ENCODE measurements at places on chromosomes 11 and 22.

- DNase-seq = no peak
These were observed 823.6 kb downstream of the TBC1D22A start for GRCh38 chr22:47586038-47586437.

DNA sequence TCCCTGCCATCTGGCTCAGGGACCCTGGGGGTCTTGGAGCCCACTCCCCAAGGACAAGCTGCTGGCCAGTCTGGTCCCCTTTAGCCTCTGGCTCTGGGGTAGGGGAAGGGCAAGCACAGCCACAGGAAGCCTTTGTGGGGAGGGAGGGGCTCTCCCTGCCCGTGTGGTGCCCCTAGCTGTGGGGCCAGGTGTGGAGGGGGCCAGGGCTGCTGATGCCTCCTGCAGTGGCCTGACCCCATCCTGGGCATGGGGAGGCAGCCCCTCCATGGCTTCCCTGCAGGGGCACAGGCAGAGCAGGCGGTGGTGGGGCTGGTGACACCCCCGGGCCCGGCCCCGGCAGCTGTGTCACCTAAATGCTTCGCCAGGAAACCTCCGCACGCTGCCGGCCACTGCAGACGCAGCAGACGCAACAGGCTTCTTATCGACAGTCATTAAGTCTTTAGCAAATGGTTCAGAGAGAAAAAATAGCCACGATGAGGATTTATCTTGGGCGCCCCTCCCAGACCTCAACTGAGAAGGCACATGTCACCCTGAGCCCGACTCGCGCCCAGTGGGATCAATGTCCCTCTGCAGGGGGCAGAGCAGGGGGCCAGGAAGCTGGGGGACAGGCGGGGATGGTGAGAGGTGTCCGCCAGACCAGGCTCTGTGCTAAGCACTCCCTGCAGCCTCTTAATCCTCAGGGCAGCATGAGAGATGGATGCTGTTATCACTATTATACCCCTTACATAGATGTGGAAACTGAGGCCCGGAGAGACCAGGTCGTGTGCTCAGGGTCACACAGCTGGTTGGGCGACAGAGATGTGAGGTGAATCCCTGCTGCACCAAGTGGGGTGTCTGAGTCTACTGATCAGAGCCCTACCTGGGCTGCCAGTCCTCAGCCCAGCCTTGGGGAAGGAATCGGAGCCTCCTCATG is 33.9 kb downstream of the FLRT1 start:
- DNase-seq = no peak

GRCh38 chr11:114784216-114784615 is 105.9 kb downstream of the NXPE2 start:
- no peak for DNase-seq

- no peak for DNase-seq
These were observed 30.0 kb upstream of the SYT7 start for GRCh38 chr11:61610905-61611304.

- DNase-seq = no peak
These were observed 4.9 kb downstream of the GP1BB start for GRCh38 chr22:19728271-19728670.

DNA sequence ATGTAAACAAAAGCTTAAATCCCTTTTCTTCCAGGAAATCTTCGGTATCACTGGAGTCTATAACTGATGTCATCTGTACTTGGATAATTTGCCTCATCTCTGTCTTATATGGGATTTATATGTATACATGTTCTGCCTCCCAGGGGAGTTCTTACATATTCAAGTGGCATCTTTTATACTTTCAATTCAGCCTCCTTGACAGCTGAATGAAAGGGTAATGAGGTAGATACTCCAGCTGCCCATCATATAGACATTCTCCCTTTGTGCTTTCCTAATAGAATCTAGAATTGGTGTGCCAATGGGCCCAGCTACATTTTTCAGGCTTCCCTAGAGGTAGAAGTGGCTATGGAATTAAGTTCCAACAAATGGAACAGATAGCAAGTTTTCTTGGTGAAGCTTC is 223.8 kb downstream of the LRRC4C start:
- no peak for DNase-seq
